ENCODE measurements at places on chromosomes 3 and 15. TPM values are rescaled to one million over a fixed set of nuclear protein-coding genes. Genes with fewer than 3 reads are reported as not detected.

Gene GLCE
- 52.2 TPM for total RNA-seq

- no peak for DNase-seq
Observed at GRCh38 chr3:62703451-62704167, 171.6 kb downstream of the CADPS start.

DNA sequence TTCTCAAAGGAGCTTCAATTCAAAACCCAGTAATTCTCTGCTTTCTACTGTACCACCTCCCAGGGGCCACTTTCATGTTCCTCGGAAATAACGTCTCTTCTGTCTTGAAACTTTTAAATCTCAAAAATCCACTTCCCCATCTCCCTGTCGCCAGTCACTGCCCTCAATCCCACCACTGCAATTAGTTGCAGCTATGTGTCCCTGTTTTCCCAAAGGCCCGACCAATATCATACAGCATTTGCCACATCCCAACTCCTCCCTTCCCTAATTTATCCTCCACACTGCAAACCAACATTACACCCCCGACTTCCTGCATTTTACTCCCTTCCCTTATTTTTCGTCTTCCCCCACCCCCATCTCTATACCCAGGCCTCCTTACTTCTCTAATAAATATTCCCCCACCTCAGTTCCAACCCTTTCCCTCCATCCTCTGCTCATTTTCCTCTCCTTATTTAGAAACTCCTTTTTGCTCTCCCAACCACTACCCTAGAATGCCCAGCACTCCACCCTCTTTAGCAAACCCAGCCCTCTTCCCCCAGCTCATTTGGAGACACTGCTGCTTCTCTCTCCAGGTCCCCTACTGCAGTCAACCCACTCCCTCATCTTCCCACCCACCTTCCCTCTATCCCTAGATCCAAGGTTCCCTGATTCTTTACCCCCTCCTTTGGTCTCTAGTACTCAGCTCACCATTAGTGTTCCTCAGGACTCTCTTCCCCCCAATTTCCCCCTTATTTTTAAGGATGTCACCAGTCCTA, 1.1 kb downstream of the NPTN start:
- no peak for DNase-seq

GRCh38 chr3:50372349-50372748, 13.0 kb upstream of the TMEM115 start:
- DNase-seq: no peak
